ENCODE measurements at places on chromosomes 16 and 17. TPM values are rescaled to one million over a fixed set of nuclear protein-coding genes. Genes with fewer than 3 reads are reported as not detected.

The TAX1BP3 gene
- total RNA-seq, result 83.5 TPM

The CIAPIN1 gene
- 83.6 TPM for total RNA-seq

The GPRC5C gene
- 17.1 TPM for total RNA-seq

The SLC38A8 gene
- not detected for total RNA-seq

The HS3ST2 gene
- total RNA-seq, result 4.5 TPM

The ATP6V0D1 gene
- 47.3 TPM for total RNA-seq

- no peaks in the 10 kb centered on the region for H3K27me3 ChIP-seq
- no peak for DNase-seq
- H3K36me3 ChIP-seq, result no peaks in the 10 kb centered on the region
- no peak overlapping the region for H3K4me3 ChIP-seq
Measured at GRCh38 chr17:65385726-65386125, 175.7 kb downstream of the AXIN2 start.

DNA sequence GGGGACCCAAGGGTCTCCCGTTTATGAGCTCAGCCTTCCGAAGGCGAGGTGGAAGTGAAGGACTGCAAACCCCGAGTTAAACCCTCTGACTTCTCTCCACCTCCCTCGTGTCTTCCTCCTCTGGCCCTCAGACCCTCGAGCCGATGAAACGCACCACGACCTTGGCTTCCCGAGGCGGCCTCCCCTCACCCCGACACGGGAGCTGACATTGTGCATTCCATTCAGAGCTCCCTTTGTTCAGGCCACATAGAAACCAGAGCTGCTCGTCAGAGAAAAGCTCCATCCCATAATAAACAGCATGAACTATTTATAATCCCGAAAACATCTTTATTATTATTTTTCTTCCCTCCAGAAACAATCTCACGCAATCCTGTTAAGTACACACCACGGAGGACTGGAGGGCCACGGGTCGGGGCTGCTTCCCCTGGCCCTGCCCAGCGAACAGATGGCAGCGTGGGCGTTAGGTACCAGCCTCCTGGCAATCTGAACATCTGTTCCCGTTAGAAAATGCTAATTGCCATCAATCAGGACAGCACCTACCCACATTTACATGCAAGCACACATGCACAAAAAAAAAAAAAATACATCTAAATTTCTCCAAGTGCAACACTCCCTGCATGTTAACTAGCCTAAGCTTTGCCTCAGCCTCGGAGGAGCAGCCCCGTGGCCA is 145.7 kb downstream of the RBFOX3 start:
- H3K4me1 ChIP-seq, result no peaks in the 10 kb centered on the region
- no peaks in the 10 kb centered on the region for H3K27me3 ChIP-seq
- H3K4me3 ChIP-seq, result no peak overlapping the region
- H3K27ac ChIP-seq, result no peak overlapping the region
- no peaks in the 10 kb centered on the region for H3K36me3 ChIP-seq

GRCh38 chr17:29621751-29622194 is 939 bp downstream of the CORO6 start:
- H3K4me3 ChIP-seq, result peak overlapping the region; percentile 84
- DNase-seq, result no peak
- no peak overlapping the region for H3K27ac ChIP-seq
- peaks cover 9% of the 10 kb centered on the region for H3K27me3 ChIP-seq
- no peaks in the 10 kb centered on the region for H3K36me3 ChIP-seq

GRCh38 chr16:28935924-28936783 is 4.4 kb downstream of the CD19 start:
- H3K4me1 ChIP-seq, result no peaks in the 10 kb centered on the region
- DNase-seq, result peak; percentile 94
- no peak overlapping the region for H3K4me3 ChIP-seq
- no peaks in the 10 kb centered on the region for H3K27me3 ChIP-seq

GRCh38 chr16:48501516-48502377 is 108.2 kb downstream of the N4BP1 start:
- H3K27me3 ChIP-seq, result no peaks in the 10 kb centered on the region
- no peak for DNase-seq
- no peaks in the 10 kb centered on the region for H3K4me1 ChIP-seq
- H3K27ac ChIP-seq, result no peak overlapping the region
- no peak overlapping the region for H3K4me3 ChIP-seq
- no peaks in the 10 kb centered on the region for H3K36me3 ChIP-seq

- H3K27ac ChIP-seq, result no peak overlapping the region
- no peaks in the 10 kb centered on the region for H3K4me1 ChIP-seq
- no peaks in the 10 kb centered on the region for H3K36me3 ChIP-seq
- H3K27me3 ChIP-seq, result no peaks in the 10 kb centered on the region
- no peak for DNase-seq
Measured at GRCh38 chr16:73311857-73312723, 264.2 kb upstream of the ZFHX3 start.

- H3K36me3 ChIP-seq, result peaks cover 30% of the 10 kb centered on the region
- no peak overlapping the region for H3K27ac ChIP-seq
- H3K27me3 ChIP-seq, result no peaks in the 10 kb centered on the region
- H3K4me1 ChIP-seq, result no peaks in the 10 kb centered on the region
- no peak overlapping the region for H3K4me3 ChIP-seq
Measured at GRCh38 chr17:38322156-38322779, 21.5 kb downstream of the GPR179 start.

- H3K27ac ChIP-seq, result peak overlapping the region; percentile 94
- no peak for DNase-seq
- no peaks in the 10 kb centered on the region for H3K36me3 ChIP-seq
- H3K4me3 ChIP-seq, result peak overlapping the region; percentile 50
Measured at GRCh38 chr16:11329071-11329491, 16.2 kb upstream of the RMI2 start.

GRCh38 chr17:5499476-5500231 is 13.3 kb downstream of the MIS12 start:
- H3K27me3 ChIP-seq, result peaks cover 31% of the 10 kb centered on the region
- H3K27ac ChIP-seq, result no peak overlapping the region
- DNase-seq, result no peak
- H3K4me3 ChIP-seq, result peak overlapping the region; percentile 58
- H3K4me1 ChIP-seq, result peaks cover 8% of the 10 kb centered on the region

DNA sequence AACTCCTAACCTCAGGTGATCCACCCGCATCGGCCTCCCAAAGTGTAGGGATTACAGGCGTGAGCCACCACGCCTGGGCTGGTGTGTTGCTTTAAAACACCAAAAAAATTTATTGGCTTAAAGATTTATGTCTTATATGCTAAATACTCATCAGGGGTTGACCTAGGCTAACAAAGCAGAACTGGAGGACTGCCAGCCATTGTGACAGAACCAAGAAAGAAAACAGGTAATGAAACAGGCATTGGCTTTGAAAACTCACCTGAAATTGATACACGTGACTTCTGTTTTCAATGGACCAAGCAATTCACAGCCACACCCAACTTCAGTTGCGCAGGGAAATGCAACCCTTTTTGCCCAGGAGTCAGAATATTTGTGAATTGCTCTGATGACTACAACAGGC is 4.9 kb upstream of the PHAF1 start:
- H3K4me1 ChIP-seq, result peaks cover 7% of the 10 kb centered on the region
- no peaks in the 10 kb centered on the region for H3K36me3 ChIP-seq
- 0 out of 2 replicates have a peak, but pooled peaks cover 3% of the 10 kb centered on the region for H3K27me3 ChIP-seq
- no peak for DNase-seq

DNA sequence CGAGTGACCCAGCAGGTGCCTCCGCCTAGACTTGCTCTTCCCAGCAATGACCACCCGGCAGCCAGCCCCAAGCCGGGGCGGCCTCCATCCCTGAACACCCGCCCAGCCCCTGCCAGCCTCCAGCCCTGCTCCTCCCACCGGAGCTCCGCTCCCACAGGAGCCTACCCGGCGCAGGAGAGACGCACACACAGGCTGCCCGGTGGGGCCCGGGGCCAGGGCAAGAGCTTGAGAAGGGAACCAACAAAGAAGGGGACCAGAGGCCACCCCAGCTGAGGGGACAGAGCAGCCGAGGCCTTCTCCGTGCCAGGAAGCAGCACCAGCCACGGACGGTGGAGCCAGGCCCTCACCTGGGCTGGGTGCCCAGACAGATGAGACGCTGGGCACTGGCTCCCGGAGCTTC is 13.8 kb downstream of the PKD1 start:
- H3K4me1 ChIP-seq, result no peaks in the 10 kb centered on the region
- H3K27ac ChIP-seq, result no peak overlapping the region
- H3K4me3 ChIP-seq, result no peak overlapping the region

- peaks cover 20% of the 10 kb centered on the region for H3K4me1 ChIP-seq
- H3K27ac ChIP-seq, result no peak overlapping the region
- no peak overlapping the region for H3K4me3 ChIP-seq
Measured at GRCh38 chr17:9958586-9959281, 53.7 kb upstream of the RCVRN start.

DNA sequence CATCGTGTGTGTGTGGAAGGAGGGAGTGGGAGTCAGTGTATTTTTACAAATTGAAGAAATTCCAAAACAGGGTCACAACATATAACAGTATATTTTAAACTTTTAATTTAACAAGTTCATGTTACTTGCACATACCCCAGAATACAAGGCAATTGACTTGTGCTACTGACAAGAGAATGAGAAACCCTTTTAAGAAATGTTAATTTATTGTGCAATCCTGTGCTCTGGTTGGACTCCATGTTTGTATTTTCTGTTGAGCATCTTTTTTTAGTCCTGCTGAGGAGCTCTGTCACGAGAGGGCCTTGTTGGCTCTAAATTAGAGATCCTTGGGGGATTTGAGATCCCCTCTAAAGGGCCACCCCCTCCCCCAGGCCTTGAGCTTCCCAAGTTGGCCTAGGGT is 1.1 kb upstream of the EMP2 start:
- H3K27ac ChIP-seq, result no peak overlapping the region
- H3K4me1 ChIP-seq, result peaks cover 17% of the 10 kb centered on the region
- H3K27me3 ChIP-seq, result no peaks in the 10 kb centered on the region
- no peaks in the 10 kb centered on the region for H3K36me3 ChIP-seq
- no peak for DNase-seq
